Activated CD4-positive, alpha-beta T cell treated with anti-CD3 and anti-CD28 coated beads, Interleukin-2, amount 50 U/mL, for 4 hours (primary cell): ENCODE measurements at places on chromosomes 3 and 15.
A peak's percentile ranks its signal among the peaks of the same experiment; 100 is the strongest.

GRCh38 chr15:94174399-94174802 is 57.0 kb upstream of the MCTP2 start:
- no peak for DNase-seq

- peak; percentile 39 for DNase-seq
Observed at GRCh38 chr15:23035964-23036566, 3.3 kb downstream of the TUBGCP5 start.

GRCh38 chr3:9866639-9867038 is 13.4 kb downstream of the CIDEC start:
- no peak for DNase-seq

DNA sequence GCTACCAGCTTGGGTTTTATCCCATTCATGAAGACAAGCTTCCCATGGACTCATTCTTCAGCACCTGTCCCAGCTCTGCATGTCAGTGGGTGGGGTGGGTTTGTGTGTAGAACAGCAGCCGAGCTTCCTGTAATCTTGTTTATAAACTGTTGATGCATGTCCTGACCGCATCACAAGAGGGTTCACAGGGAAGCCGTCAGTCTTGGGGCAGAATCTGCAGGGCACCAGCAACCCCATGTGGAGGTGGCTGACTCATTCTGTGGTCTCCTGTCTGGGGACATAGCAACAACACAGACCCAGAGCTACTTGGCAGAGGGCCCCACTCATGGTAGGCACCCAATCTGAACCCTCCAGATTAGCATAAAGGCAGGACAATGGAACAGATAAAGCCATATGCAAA is 35.6 kb downstream of the DAPK2 start:
- DNase-seq, result peak; percentile 82

DNA sequence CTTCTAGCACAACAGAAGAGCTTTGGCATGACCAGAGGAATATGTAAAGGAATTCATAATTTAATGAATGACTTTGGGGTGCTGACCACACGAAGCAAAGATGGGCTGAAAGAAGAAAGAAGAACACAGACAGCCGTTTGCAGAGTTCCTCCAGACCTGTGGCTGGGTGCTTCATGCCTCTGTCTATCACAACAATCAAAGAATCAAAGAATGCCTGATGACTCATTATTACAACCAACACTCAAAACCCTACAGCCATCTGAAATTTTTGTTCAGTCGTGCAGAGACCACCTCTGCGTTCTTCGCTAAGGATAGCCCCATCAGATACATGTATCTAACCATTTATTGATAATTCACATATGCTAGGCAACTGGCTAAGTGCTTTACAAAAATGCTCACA is 129.0 kb upstream of the PRICKLE2 start:
- no peak for DNase-seq
